ENCODE measurements at places on chromosomes 7 and 10.

DNA sequence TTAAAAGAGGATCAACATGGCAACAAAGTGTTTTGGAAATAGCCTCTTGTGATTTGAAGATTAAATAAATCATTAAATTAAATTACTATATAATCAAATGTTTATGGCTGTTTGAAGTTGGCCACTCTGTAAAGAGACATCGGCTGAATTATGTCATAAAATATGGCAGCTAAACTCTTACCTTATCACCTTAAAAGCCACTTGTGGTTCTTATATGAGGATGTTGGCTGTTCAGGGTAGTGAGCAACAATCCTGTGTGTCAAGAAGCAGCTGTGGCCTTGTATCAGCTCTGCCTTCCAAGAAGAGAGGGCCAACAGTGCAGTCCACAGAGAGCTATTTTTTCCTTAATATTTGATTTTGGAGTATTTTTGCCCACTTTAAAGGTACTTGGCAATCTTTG, 113.4 kb upstream of the CDK6 start:
- DNase-seq = no peak

GRCh38 chr10:117439243-117439912, 64.1 kb upstream of the PDZD8 start:
- DNase-seq = no peak

DNA sequence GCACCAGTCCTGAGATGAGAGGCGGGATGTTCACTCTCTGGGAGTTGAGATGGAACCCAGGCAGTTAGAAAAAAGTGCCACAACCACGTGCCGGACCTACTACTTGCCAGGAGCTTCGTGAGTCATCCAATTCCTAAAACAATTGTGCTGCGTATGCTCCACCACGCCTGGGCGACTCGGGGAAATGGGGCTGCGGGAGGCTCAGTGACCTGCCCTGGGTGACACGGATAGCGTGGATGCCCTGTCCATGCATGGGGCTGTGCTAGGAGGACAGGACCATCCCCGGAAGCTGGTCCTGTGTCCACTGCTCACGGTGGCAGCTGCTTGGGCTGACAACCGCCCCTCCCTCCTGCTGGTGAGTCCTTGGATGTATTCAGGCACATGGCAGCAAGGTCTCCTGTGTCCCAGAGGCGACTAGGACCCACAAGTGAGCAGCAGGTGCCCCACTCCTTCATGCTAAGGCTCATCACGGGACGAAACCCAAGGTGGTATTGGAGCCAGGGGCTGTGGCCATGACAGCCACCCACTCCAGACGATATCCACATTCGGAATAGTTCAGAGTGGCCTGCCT, 90.4 kb downstream of the BMS1 start:
- DNase-seq = no peak

GRCh38 chr7:102321351-102322201, 34.7 kb downstream of the SPDYE6 start:
- DNase-seq = peak; percentile 12

DNA sequence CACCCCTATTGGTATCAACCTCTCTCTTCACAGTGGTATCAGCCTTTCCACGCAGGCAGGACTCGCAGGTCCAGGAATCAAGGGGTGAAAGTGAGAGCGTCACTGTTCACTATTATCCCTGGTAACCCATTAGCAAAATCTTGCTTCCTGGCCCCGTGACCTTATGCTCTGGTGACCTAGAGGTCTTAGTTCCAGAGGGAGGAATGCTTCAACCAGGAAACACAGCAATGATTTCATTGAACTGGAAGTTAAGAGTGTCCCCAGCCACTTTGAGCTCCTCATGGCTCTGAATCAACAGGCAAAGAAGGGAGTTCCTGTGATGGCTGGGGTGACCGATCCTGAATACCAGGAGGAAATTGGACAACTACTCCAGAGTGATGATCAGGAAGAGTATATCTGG, 90.6 kb downstream of the CUL2 start:
- DNase-seq = no peak

- DNase-seq = no peak
Observed at GRCh38 chr10:125742465-125742864, 23.0 kb downstream of the EDRF1 start.

GRCh38 chr10:11587722-11588259, 23.7 kb downstream of the USP6NL start:
- no peak for DNase-seq

DNA sequence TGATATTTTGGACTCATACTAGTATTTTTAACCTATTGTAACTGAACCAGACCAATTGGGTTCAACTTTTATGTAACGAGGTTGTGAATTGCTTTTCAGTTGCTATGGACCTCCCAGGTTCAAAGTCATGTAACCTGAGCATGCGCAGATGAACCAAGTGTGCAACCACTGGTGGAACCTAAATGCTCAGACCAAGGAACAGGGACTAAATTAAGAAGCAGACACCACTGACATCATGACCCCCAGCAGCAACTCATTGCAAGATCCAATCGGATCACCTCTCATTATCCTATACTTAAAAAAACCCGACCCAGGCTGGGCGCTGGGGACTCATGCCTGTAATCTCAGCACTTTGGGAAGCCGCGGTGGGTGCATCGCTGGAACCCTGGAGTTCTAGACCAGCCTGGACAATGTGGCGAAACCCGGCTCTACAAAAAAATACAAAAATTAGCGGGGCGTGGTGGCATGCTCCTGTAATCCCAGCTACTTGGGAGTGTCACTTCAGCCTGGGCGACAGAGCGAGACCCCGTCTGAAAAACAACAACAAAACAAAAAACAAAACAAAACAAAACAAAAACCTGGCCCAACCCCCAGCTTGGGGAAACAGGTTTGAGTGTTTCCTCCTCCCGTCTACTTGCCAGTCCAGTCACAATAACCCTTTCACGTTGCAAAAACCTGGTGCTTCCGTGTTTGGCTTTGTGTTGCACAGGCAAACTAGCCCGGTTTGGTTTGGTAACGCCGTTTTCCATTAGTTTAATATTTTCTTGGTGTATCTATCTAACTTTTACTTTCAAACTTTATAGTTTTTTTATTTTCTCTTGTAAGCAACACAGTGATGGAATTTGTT, 11.3 kb upstream of the ZNF518A start:
- no peak for DNase-seq

DNA sequence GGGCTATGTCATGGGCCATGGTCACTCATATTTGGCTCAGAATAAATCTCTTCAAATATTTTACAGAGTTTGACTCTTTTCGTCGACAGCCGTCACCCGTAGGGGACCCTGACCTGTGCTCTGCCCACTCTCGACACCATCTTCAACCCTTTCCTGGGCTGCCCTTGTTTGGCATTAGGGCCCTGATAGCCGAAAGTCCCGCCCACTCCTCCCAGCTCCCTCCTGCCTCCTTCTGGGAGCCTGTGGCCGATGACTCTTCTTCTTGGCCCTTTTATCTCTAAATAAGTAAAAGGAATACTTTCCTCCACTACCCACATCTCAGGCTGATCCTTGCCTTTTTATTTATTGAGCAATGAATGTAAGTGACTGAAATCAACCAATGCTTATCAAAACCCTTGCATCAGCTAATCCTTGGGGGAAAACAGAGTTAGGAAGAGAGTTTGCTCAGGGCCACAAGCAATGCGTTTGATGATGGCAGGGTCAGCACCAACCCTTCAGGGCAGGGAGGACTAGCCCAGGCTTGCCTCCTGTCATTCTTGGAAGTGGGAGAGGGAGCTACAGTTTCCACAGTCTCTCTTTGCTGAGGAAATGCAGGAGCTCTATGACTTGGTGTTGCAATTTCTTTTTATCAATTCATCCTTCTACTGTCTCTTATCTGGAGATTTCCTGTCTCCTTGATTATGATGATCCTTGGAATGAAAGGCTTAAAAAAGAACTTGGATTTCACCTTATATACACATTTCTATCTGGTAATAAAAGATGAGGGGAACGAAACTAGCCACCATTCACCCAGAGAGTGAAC, 218.2 kb upstream of the PODXL start:
- no peak for DNase-seq

GRCh38 chr10:11407939-11408338, 203.5 kb downstream of the USP6NL start:
- DNase-seq = no peak

- no peak for DNase-seq
Observed at GRCh38 chr7:105060923-105061322, 46.9 kb downstream of the KMT2E start.

DNA sequence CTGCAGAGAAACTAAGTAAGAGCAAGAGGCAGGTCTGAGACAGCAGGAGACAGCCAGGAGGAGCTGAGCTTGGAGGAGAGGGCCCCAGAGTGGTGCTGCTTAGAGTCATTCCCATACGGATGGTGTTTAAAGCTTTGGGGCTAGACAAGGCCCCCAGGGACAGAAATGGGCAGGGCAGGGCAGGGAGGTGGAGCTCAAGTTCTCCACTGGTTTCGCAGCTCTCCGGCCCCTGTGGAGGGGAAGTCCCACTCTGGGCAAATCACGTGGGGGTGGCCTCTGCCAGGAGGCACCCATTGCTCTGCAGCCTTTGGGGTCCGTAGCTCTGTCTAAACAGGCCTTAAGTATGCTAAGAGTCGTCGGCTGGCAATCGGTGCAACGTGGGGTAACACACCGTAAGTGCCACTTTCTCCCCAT, 1.0 kb upstream of the PTPRE start:
- DNase-seq = no peak

GRCh38 chr10:66572700-66573099, 353.1 kb upstream of the LRRTM3 start:
- DNase-seq = no peak

- no peak for DNase-seq
Observed at GRCh38 chr10:92305133-92306072, 14.4 kb downstream of the MARCHF5 start.

Measured in stimulated activated CD4-positive, alpha-beta T cell treated with anti-CD3 and anti-CD28 coated beads, Interleukin-15, amount 100 ng/mL, for 24 hours (primary cell).